Neural crest cell (in vitro differentiated cells): ENCODE measurements at places on chromosomes 11 and 22. TPM values are rescaled to one million over a fixed set of nuclear protein-coding genes. Genes with fewer than 3 reads are reported as not detected.

GRCh38 chr11:43555816-43556611, 124.5 kb upstream of the HSD17B12 start:
- H3K4me1 ChIP-seq, result peaks cover 75% of the 10 kb centered on the region
- H3K36me3 ChIP-seq, result peaks cover 5% of the 10 kb centered on the region
- no peak for DNase-seq
- H3K27ac ChIP-seq, result peak overlapping the region; percentile 3
- H3K4me3 ChIP-seq, result peak overlapping the region; percentile 90

GRCh38 chr11:27938011-27938410, 169.9 kb downstream of the KIF18A start:
- H3K4me1 ChIP-seq, result peaks cover under 1% of the 10 kb centered on the region
- no peaks in the 10 kb centered on the region for H3K27me3 ChIP-seq
- DNase-seq, result no peak

DNA sequence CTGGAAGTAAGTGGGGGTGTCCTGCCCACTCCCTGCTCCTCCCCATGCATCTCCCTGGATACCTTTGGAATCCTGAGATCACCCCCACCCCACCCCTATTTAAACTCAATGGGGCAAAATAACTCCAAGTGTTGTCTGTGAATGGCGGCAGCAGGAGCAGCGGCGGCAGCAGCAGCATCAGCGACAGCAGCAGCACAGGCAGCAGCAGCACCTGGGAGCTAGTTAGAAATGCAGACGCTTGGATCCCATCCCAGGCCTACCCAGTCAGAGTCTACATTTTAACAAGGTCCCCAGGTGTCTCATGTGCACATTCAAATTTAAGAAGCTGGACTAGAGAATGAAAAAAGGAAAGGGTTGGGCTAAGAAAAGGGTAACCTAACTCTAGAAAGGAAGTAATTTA, 82.6 kb downstream of the SEZ6L start:
- H3K4me1 ChIP-seq, result no peaks in the 10 kb centered on the region
- H3K4me3 ChIP-seq, result no peak overlapping the region
- H3K27me3 ChIP-seq, result peaks cover 83% of the 10 kb centered on the region
- no peak overlapping the region for H3K27ac ChIP-seq
- H3K36me3 ChIP-seq, result no peaks in the 10 kb centered on the region
- DNase-seq, result no peak

DNA sequence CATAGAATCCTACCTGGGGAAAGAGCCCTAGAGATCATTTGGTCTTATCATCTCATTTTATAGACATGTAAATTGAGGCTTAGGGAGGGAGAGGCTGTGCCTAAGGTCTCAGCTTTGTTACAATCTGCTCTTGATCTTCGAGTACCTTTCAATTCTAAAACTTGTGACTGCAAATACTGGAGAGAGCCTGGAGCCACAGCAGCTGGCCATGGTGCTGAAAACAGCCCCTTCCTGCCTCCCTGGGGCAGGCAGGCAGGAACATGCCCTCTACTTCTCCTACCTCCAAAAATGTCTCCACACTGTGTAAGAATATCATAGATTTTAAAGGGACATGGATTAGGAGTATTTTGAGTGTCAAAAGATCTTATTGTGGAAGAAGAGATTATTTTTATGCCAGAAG, 52.2 kb downstream of the C22orf42 start:
- H3K36me3 ChIP-seq, result no peaks in the 10 kb centered on the region
- H3K4me3 ChIP-seq, result no peak overlapping the region
- H3K4me1 ChIP-seq, result peaks cover 6% of the 10 kb centered on the region
- peaks cover 81% of the 10 kb centered on the region for H3K27me3 ChIP-seq

GRCh38 chr11:12417691-12418611, 40.6 kb downstream of the PARVA start:
- DNase-seq, result no peak
- no peaks in the 10 kb centered on the region for H3K36me3 ChIP-seq
- H3K27me3 ChIP-seq, result no peaks in the 10 kb centered on the region

DNA sequence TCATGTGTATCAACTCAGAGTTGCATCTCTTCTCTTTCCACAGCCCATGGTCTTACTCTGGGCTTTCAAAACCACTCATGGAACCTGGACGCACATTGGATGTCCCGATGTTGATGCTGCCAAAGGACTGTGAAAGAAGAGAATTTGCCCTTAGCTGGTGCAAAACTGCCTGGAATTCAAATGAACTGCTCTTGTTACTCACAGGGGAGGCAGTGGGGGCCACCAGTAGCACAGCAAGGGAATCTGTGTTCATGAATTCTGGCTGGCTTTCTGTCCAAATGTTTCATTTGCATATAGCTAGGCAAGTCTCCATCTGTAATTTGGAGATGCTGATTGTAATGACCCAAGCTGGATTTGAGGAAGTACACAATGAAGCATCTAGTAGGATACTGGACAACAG, 24.9 kb downstream of the LMO2 start:
- peaks cover 11% of the 10 kb centered on the region for H3K4me1 ChIP-seq
- H3K4me3 ChIP-seq, result peak overlapping the region; percentile 50
- H3K27ac ChIP-seq, result no peak overlapping the region
- DNase-seq, result no peak
- no peaks in the 10 kb centered on the region for H3K36me3 ChIP-seq

The CRACR2B gene
- 1.6 and 2.7 TPM in 2 replicates for total RNA-seq

DNA sequence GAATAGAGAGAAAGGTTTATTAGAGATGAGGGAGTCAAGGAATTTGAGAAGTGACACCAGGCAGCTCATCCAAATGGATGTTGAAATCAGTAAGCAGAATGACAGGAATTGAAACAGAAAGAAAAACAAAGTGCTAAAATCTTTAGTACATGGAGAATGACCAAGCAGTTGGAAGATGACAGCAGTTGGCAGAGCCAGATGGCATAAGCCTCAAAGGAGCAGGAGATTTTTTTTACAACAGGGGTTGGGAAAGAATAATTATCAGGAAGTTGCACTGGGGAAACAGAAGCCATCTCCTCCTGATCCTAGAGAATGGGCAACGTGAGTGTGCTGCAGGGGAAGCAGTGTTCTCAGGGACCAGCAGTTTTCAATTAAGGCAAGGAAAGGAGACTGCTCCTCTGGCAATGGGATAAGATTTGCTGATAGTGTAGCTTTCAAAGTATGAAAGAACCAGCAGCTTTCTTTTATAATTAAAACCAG, 28.9 kb downstream of the RAB39A start:
- peak overlapping the region; percentile 4 for H3K27ac ChIP-seq
- no peak for DNase-seq
- H3K4me1 ChIP-seq, result peaks cover 16% of the 10 kb centered on the region
- H3K27me3 ChIP-seq, result no peaks in the 10 kb centered on the region
- H3K4me3 ChIP-seq, result no peak overlapping the region

- peak overlapping the region; percentile 47 for H3K4me3 ChIP-seq
- peaks cover 41% of the 10 kb centered on the region for H3K4me1 ChIP-seq
- H3K36me3 ChIP-seq, result peaks cover 12% of the 10 kb centered on the region
- no peak for DNase-seq
- peaks cover 2% of the 10 kb centered on the region for H3K27me3 ChIP-seq
Observed at GRCh38 chr11:60916669-60917206, 2.8 kb downstream of the TMEM109 start.

- H3K36me3 ChIP-seq, result peaks cover 14% of the 10 kb centered on the region
- no peaks in the 10 kb centered on the region for H3K27me3 ChIP-seq
- peaks cover 13% of the 10 kb centered on the region for H3K4me1 ChIP-seq
- H3K27ac ChIP-seq, result no peak overlapping the region
Observed at GRCh38 chr11:93493252-93493897, 49.8 kb downstream of the SMCO4 start.

DNA sequence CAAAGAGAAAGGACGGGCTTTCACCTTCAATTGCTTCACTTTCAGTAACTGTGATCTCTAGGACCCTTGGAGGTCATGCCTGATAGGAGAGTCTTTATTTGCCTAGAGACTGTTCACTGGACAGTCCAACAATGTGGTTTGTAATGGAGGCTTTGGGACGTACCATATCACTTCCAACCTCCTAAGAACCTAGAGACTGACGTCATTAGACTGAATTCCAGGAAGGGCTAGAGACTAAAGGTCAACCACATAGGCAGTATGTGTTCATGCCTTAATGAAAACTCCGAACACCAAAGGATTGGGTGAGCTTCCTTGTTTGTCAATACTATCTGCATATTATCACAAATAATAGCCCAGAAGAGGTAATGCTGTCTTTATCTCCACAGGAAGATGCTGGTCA, 53.7 kb upstream of the CNTN5 start:
- DNase-seq, result no peak
- H3K27me3 ChIP-seq, result no peaks in the 10 kb centered on the region
- no peak overlapping the region for H3K27ac ChIP-seq
- H3K36me3 ChIP-seq, result no peaks in the 10 kb centered on the region

GRCh38 chr11:636511-637332, at the start of gene DRD4:
TSS of gene DRD4 (plus strand) at chr11:637269. CDS start at chr11:637305, 36 bp downstream.
- H3K27ac ChIP-seq, result no peak within 1 kb of the TSS
- DNase-seq, result no peak
- peaks cover 16% of the 10 kb centered on the region for H3K4me1 ChIP-seq
- H3K4me3 ChIP-seq, result peak within 1 kb of the TSS; percentile 66

DNA sequence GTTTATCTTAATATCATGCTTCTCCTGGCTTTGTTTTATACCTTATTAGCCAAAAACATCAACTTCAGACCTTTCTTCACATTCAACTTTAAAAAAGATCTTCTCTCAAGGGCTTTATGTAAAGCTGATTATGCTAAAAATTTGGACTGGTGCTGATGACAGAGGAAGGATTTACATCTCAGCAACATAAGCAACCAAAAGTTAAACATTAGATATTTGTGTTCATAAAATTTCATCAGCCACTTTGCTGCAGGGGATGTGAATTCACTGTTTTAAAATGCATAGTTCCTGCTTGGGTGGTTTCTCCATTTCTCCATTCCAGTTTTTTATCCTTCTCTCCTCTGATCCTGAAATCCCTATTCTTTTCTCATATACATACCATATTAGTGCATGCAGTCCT, 398.6 kb upstream of the DDI1 start:
- DNase-seq, result no peak
- H3K36me3 ChIP-seq, result no peaks in the 10 kb centered on the region
- H3K4me1 ChIP-seq, result peaks cover 9% of the 10 kb centered on the region
